Progenitor cell of endocrine pancreas (in vitro differentiated cells): ENCODE measurements at places on chromosomes 4 and X. TPM values are rescaled to one million over a fixed set of nuclear protein-coding genes. Genes with fewer than 3 reads are reported as not detected.

- H3K27me3 ChIP-seq, result no peaks in the 10 kb centered on the region
- no peaks in the 10 kb centered on the region for H3K36me3 ChIP-seq
- no peak overlapping the region for H3K4me3 ChIP-seq
- H3K27ac ChIP-seq, result no peak overlapping the region
- no peaks in the 10 kb centered on the region for H3K4me1 ChIP-seq
Observed at GRCh38 chr4:40270609-40271008, 64.5 kb upstream of the CHRNA9 start.

- H3K27ac ChIP-seq, result no peak overlapping the region
- no peaks in the 10 kb centered on the region for H3K27me3 ChIP-seq
- H3K36me3 ChIP-seq, result peaks cover 26% of the 10 kb centered on the region
- H3K4me1 ChIP-seq, result no peaks in the 10 kb centered on the region
- no peak for DNase-seq
Observed at GRCh38 chr4:145824463-145824862, 114.2 kb downstream of the ZNF827 start.

DNA sequence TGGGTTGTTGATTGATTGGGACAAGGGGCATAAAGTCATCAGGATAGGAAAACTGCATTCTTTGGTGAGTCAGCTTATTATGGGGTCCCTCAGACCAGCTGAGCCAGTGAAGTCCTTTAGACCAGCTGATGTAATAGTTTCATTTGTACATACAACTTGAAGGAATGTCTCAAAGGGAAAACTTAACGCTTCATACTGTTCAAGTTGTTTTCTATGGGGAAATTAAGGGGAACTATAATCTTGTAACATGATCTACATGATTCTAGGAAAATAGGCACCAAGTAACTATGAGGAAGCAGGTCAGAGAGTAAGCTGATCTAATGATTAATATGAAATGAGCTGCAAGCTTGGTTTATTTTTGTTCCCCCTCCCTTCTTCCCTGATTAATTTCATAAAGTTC, 175.1 kb upstream of the GRID2 start:
- no peak for DNase-seq
- H3K4me3 ChIP-seq, result no peak overlapping the region
- H3K4me1 ChIP-seq, result peaks cover 4% of the 10 kb centered on the region

GRCh38 chr4:118931786-118932185, 43.1 kb downstream of the SYNPO2 start:
- H3K4me3 ChIP-seq, result no peak overlapping the region
- no peak for DNase-seq
- H3K27me3 ChIP-seq, result no peaks in the 10 kb centered on the region
- H3K4me1 ChIP-seq, result no peaks in the 10 kb centered on the region
- H3K27ac ChIP-seq, result no peak overlapping the region

DNA sequence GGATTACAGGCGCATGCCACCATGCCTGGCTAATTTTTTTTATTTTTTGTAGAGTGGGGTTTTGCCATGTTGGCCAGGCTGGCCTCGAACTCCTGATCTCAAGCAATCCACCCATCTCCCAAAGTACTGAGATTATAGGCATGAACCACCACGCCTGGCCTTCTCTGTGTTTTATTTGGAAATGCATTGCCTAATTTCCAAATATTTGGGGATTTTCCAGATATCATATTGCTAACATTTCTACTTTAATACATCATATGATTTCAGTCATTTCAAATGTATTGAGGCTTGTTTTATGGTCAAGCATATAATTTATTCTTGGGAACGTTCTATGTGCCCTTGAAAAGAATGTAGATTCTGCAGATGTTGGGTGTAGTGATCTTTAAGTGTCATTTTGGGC, 38.8 kb downstream of the FGF2 start:
- DNase-seq, result no peak
- H3K4me1 ChIP-seq, result no peaks in the 10 kb centered on the region
- no peaks in the 10 kb centered on the region for H3K36me3 ChIP-seq
- no peaks in the 10 kb centered on the region for H3K27me3 ChIP-seq

GRCh38 chrX:16394290-16394689, 227.0 kb downstream of the MAGEB17 start:
- peaks cover 19% of the 10 kb centered on the region for H3K36me3 ChIP-seq
- peak overlapping the region; percentile 74 for H3K27ac ChIP-seq
- DNase-seq, result no peak
- no peaks in the 10 kb centered on the region for H3K27me3 ChIP-seq

- H3K4me3 ChIP-seq, result peak overlapping the region; percentile 44
- H3K27me3 ChIP-seq, result peaks cover 54% of the 10 kb centered on the region
- no peaks in the 10 kb centered on the region for H3K36me3 ChIP-seq
- DNase-seq, result no peak
- H3K4me1 ChIP-seq, result peaks cover 2% of the 10 kb centered on the region
- no peak overlapping the region for H3K27ac ChIP-seq
Observed at GRCh38 chrX:72308566-72309296, 3.0 kb upstream of the CITED1 start.

GRCh38 chrX:45134775-45135174, 65.9 kb downstream of the DIPK2B start:
- H3K36me3 ChIP-seq, result no peaks in the 10 kb centered on the region
- H3K27ac ChIP-seq, result no peak overlapping the region
- no peaks in the 10 kb centered on the region for H3K27me3 ChIP-seq
- DNase-seq, result no peak
- H3K4me1 ChIP-seq, result no peaks in the 10 kb centered on the region

- H3K4me1 ChIP-seq, result no peaks in the 10 kb centered on the region
- no peak for DNase-seq
- no peak overlapping the region for H3K27ac ChIP-seq
- no peaks in the 10 kb centered on the region for H3K36me3 ChIP-seq
Observed at GRCh38 chr4:30370105-30370504, 350.1 kb upstream of the PCDH7 start.

DNA sequence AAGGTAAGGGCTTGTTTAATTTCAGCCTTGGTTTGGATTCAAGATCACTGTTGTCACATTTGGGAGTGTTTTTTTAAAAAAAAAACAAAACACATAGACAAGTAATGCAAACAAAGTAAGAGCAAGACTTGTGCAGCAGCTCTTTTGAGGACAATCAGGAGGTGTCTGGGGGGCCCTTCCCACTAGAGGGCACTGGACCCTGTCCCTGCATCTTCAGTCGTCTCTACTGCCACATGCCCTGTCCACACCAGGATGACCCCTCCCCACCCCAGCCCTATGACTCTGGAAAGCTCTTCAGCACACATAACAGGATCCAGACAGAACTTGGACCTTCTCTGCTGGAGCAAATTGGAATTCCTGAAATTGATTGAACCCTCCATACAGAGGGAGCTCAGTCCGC, 71.0 kb downstream of the USP46 start:
- H3K36me3 ChIP-seq, result peaks cover 7% of the 10 kb centered on the region
- no peak overlapping the region for H3K4me3 ChIP-seq
- H3K4me1 ChIP-seq, result peaks cover 11% of the 10 kb centered on the region
- no peak for DNase-seq
- no peak overlapping the region for H3K27ac ChIP-seq

NXF2B gene
- 0.74 and 2.9 TPM in 2 replicates for total RNA-seq

IQCM gene
- not detected in 2 replicates for total RNA-seq
